ENCODE measurements at places on chromosomes 2 and 18.

DNA sequence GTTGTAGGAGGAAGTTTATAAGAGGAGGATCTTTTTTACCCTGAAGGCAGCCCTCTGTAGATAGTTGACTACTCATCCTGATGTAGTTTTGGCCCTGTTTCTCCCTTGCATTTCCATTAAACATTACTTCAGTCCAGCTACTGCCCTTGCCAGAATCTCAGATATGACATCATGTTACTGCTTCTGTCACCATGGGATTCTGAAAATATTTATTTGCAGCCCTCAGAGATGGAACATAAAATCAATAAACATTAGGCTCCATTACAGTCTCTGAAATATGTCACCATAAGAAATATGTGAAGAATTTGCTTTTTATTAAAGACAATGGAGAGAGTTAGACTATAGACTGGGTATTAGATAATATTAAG lies 68.7 kb upstream of the STK39 start:
- DNase-seq = no peak

DNA sequence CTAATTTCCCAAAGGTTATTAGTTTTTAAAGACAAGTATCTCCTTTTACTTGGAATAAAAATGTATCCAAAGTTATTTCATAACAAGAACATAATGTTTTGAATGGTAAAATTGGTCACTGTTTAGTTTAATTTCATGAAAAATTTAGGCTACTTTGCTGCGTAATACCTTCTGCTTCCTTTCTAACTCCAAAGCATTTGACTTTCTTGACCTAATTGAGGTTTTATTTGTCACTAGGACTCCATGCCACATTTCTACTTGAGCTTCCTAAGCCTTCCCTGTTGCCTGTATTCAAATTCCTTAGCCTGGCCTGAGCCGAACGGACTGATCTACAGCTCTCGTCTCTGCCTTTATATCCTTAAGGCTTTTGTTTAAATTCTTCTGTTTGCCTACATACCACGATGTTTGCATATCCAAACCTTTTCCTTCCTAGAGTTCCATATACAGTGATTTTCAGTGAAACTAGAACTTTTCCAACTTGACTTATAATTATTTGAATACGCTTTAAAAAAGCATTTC lies 25.1 kb downstream of the ARMC9 start:
- DNase-seq = no peak

- DNase-seq = no peak
Measured at GRCh38 chr2:166959556-166959955, 71.3 kb downstream of the XIRP2 start.

DNA sequence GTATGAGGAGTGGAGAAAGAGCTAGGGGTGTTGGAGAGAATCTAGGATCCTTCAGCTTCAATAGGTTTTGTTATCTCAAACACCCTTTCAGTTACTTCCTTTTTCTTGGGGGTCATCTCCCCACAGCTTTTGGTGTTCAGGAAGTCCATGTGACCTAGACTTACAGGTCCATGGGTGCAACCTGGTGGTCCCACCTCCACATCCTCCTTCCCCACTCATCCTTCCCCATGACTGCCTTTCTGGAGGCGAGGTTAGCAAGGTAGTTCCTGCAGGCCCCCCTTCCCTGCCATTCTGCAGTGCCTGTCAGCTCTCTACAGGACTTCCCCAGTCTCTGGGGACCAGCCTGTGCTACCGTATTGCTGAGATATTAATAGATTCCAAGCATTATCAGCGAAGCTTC lies 107.6 kb downstream of the TMEM17 start:
- DNase-seq = no peak

DNA sequence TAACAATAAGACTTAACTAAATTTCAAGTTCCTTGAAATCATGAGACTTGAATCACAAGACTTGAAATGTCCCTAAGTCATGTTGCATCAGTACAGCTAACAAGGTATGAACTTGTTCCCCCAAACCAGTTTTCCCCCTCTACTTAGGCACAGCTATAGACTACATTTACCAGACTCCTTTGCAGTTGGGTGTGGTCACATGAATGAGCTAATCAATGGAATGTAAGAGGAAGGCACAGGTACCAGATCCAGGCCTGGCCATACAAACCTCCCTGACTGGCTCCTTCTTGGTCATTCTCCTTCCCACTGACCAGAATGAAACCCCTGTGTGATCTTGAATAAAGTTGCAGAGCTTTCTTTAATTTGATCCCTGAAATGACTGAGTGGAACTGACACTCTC lies 77.8 kb downstream of the DNER start:
- no peak for DNase-seq
